ENCODE measurements at places on chromosomes 3 and 15.

DNA sequence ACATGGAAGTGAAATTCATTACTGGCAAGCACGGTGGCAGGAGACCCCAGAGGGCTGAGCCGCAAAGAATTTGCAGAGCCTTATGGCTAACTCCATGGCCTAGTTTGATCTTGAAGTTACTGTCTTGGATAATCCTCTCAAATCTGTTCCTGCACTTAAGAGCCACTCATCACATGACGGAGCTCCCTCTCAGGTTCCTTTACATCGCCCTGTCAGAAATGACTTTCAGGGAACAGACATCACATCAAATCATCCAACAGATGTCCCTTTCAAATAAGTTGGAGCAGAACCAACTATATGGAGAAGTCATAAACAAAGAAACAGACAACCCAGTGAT lies 328.8 kb upstream of the THBS1 start:
- peak; percentile 98 for DNase-seq

DNA sequence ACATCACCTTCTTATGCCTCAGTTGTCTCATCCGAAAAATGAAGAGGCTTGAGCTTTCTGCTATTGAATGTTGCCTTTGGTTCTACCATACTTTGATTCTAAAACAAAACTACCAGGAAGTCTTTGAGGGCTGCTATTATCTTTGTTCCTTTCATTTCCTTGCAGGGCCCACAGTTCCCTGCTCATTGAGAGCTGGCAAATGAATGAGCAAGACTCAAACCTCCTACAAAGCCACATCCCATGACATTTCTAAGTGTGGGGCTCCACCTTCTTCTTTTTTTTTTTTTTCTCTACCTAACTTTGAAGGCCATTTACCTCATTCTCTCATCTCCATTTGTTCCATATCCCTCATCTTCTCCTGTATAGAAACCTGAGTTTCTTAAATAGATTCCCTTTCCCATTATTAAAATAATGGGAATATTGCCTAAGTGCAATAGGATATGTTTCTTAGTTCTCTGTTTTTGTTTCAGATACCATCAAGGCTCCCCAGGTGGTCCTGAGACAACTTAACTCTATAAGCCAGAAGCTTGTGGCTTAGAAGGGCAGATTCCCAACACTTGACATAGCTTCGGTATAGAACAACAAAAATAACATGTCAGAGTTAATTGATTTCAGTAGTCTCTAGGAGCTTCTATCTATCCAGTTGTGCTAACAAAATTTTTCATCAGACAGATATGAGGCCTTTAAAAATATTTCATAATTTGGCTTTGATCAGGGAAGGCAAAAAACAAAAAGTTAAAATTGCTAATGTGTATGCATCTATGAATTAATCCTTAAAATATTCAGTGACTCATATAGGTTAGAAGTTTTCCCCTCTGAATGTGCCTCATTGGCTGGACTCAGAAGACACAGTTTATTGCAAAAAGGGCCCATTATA lies 951.6 kb downstream of the TUSC7 start:
- no peak for DNase-seq

GRCh38 chr3:155869691-155870090 lies 759 bp upstream of the GMPS start:
- no peak for DNase-seq

- DNase-seq, result no peak
Measured at GRCh38 chr15:94924057-94924456, 692.7 kb downstream of the MCTP2 start.

- DNase-seq, result no peak
Measured at GRCh38 chr3:194995334-194995733, 275.6 kb downstream of the XXYLT1 start.

GRCh38 chr3:55107187-55107586 lies 179.3 kb upstream of the LRTM1 start:
- no peak for DNase-seq

GRCh38 chr15:36177590-36178302 lies 401.7 kb upstream of the CDIN1 start:
- DNase-seq, result no peak
